ENCODE measurements at places on chromosomes 2 and 18. TPM values are rescaled to one million over a fixed set of nuclear protein-coding genes. Genes with fewer than 3 reads are reported as not detected.

GRCh38 chr2:241228081-241228859 lies 39.8 kb downstream of the ANO7 start:
- no peak for DNase-seq

GRCh38 chr2:241154915-241155314 lies 4.6 kb downstream of the PPP1R7 start:
- DNase-seq: no peak

DNA sequence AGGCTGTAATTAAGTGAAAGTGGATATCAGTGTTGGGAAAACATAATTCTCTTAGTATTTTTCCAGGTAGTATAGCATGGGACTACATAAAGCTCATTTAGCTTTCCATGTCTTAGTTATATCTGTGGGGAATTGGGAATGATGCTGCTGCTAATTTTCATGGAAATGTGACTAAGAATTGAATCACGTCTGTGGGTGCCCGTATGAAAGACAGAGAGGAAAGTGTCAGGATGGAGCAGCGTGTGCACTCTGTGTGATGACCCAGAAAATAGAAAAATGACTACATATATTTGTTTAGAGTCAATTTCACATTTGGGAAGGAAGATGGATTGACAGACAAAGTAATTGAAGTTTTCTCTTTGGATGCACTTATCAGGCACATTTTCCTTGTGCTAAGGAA lies 212.1 kb downstream of the PTPRM start:
- DNase-seq: no peak

MYO1B gene
- 38.3 TPM for total RNA-seq

PTH2R gene
- total RNA-seq: 0.09 TPM

APOB gene
- total RNA-seq: 0.91 TPM

VIL1 gene
- 0.09 TPM for total RNA-seq

DNA sequence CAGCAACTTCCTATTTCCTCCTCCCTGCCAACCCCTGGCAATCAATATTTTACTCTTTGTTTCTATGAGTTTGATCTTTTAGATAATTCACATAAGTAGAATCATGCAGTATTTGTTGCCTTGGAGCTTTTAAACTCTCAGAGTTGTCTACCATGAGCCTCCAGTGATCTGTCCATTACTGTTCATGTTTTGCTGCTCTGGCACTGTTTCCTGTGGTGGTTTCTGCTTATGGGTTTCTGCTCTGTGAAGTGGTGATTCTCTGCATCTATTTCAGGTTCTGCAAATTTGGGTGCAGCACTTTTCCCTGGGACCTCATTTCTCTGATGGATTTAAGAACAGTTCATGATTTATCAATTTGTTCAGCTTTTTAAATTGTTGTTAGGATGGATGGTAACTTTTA lies 908.1 kb upstream of the FANCL start:
- DNase-seq: no peak

- DNase-seq: no peak
Observed at GRCh38 chr2:197927994-197928393, 123.6 kb downstream of the PLCL1 start.

SOWAHC gene
- 24.9 TPM for total RNA-seq

- no peak for DNase-seq
Observed at GRCh38 chr2:148979164-148979918, 59.2 kb upstream of the LYPD6B start.

- no peak for DNase-seq
Observed at GRCh38 chr2:9739531-9739964, 103.7 kb upstream of the TAF1B start.

SERPINB4 gene
- total RNA-seq: 0.51 TPM

- DNase-seq: no peak
Observed at GRCh38 chr2:213221957-213222356, 62.3 kb upstream of the SPAG16 start.

GAL3ST2 gene
- not detected for total RNA-seq

GRCh38 chr2:219362524-219363164 lies 25.1 kb downstream of the DNPEP start:
- no peak for DNase-seq

GRCh38 chr2:79294994-79295393 lies 135.4 kb upstream of the REG3A start:
- DNase-seq: no peak

GRCh38 chr2:144224472-144224871 lies 295.4 kb downstream of the ZEB2 start:
- no peak for DNase-seq

DNA sequence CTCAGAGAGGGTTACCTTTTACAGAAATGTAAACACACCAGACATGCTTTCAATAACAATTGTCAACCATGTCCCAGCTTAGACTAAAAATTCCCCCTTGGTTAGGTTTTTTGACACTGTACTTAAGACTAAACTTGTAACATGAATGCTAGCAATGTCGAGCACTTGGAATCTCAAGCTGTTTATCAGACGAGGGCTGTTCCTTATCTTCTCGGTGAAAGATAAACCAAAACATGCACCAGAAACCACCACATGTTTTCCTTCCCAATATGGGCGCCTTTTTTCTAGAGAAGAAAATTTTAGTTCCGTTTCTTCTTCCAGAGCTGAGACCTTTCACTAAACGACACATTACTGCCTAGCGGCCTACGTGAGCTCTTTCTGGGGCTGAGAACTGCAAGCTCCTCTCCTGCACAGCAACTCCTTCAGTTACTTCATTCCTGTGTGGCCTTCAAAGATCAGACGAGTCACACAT lies 42.4 kb upstream of the ACKR3 start:
- no peak for DNase-seq

GRCh38 chr18:65057439-65058083 lies 693.3 kb upstream of the CDH7 start:
- DNase-seq: no peak

DNA sequence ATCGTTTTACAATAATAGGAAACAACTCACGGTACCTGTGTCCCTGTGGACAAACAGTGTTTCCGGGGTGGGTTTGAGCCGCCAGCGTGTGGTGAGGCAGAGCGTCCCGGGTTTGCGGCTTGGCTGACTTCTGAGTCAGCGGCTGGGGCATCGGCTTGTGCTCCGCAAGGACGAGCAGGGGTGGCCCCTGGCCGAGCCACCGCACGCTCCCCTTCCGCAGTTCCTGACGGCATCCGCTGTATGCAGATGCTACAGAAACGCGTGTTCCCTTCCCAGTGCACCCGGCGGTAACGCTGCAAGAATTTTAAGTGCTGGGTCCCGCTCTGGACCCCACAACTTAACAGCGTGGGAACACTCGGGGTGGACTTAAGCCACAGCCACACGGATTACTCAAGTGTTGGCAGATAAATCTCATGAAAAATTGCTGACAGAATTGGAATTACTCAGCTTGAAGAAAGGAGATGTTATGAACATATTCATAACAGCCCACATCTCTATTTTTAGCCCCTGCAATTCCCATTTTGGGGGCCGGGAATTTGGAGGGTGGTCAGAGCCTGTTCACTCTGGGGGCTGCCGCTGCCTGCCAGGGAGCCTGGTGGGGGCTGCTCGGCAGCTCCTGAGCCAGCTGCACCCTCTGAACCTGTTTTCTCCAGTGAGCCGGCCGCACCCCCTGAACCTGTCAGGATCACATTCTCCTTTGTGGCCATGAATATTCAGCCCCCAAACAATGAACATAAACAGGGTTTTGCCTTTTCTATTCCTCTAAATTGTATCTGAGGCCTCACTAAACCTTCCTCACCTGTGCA lies 12.6 kb upstream of the KCNG2 start:
- DNase-seq: no peak

DNA sequence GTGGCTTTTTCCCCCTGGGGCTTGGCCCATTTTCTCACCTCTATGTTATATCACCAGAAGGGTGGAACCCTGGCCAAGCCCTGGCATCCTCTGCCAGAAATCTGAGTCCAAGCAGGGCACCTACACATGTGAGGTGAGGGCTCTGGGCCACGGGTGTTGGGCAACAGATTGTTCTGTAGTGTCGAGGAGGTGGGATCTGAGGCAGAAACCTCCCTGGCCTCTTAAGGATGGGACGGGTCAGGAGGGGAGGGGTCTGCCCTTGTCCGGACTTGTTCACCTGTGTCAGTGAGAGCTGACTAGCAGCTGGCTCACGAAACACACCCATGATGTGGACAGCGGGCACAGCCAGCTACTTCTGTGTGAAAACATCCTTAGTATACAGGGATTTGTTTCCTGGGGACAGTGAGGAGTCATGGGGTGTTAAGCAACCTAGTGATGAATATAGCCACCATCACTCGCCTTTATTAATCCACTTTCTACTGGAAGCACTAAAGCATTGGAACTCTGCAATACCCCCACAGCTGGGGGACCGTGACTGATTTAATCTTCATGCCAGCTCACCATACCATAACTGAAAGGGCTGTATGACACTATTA lies 35.6 kb downstream of the EPAS1 start:
- DNase-seq: no peak

GRCh38 chr2:207662203-207662602 lies 37.0 kb upstream of the METTL21A start:
- no peak for DNase-seq

TAF1B gene
- 14.8 TPM for total RNA-seq

GRCh38 chr2:201900362-201900761 lies 94.0 kb downstream of the CDK15 start:
- no peak for DNase-seq

- DNase-seq: no peak
Observed at GRCh38 chr18:41881285-41881684, 73.7 kb upstream of the PIK3C3 start.

- no peak for DNase-seq
Observed at GRCh38 chr2:129178356-129178755, 801.1 kb upstream of the RAB6C start.

GRCh38 chr2:16195681-16196070 lies 255.3 kb downstream of the MYCN start:
- no peak for DNase-seq

DNA sequence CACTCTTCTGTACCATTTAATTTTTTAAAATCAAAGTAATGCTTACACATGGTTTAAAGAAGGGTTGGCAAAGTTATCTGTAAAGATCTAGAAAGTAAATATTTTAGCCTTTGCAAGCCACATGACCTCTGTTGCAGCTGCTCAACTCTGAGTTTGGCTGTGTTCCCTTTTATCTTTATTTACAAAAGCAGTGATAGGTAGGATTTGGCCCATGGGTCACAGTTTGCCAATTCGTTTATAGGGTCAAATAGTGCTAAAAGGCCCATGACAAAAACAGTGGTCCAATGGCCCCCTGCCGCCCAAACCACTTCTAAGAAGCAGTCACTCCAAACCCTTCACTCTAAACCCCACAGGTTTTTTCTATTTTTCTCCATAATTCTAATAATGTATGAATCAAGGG lies 124.8 kb downstream of the PARD3B start:
- no peak for DNase-seq

- no peak for DNase-seq
Observed at GRCh38 chr18:48982266-48982665, 31.5 kb upstream of the SMAD7 start.

DNA sequence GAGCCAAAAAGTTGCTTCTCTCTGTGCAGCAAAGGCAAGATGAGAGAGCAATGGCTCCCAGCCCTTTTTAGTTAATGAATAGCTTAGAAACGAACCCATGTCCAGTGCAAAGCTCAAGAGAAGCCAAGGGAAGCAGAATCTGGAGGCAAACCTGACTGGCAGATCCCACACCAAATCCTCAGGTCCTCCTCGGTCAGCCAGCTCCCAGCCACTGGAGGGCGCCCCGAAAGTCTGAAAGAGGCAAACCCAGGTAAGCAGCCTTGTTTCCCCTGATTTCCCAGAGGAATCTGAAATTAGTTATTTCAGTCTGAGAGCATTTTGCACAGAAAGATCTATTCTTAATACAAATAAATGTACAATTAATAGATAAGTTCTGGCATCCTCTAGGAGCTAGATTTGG lies 71.3 kb upstream of the PID1 start:
- peak; percentile 40 for DNase-seq

DNA sequence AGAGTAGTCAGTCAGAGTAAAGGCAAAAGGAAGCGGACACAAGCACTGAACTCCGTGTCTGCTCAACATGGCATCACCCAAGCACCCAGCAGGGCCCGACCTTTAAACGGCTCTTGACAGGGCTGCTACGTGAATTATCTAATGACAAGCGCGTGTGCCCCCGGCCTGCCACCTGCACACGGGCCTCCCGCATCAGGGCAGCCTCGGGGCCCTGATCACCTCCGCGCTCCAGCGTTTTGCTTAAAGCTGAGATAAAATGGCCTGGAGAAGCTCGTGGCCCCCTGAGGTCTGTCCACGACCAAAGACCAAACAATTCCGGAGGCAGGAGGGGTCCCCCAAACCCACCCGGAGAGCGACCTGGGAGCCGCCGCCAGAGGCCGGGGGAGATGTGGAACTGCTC lies 376 bp downstream of the NDUFA10 start:
- no peak for DNase-seq
